RCC 7860 (cell line): ENCODE measurements at places on chromosomes 5 and 9.
A peak's percentile ranks its signal among the peaks of the same experiment; 100 is the strongest.

DNA sequence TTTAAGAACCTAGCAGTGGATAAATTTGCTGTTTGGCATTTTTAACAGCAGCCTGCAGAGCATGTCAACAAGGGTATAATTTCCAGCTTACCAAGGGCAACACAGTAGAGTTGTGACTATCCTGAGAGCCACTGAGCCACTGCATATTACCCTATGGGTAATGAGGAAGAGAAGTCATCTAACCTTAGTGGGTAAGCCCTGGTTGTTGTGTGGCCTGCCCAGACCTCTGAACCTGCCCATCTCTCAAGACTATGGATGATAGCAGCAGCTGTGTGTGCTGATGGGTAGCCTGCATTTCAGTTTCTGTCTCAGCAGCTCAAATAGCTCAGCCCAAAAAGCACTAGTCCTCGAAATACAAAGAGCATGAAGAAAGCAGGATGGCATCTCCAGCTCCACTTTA is 56.1 kb upstream of the PIP5K1B start:
- no peak for DNase-seq

DNA sequence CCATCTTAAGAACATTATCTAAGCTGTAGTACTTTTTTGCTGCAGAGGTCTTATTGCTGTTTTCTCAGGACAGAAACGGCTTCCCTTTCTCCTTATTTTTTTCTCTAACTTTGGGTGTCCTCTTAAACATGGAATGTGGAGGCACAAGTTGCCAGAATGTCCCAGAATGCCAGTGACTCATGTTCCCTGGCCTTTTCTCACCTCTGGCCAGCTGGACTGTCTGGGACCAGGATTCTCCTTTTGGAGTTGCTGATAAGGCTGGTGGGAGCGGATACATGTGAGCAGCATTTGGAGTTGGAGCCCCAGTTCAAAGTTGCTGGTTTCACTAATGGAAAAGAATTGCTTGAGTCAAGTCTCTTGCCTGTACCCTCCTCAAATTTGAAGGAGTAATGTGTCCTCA is 112.8 kb downstream of the ARHGAP26 start:
- DNase-seq: no peak

- no peak for DNase-seq
These were observed 140.8 kb downstream of the TSSK1B start for GRCh38 chr5:113293975-113294310.

GRCh38 chr5:156148301-156148700 is 178.7 kb upstream of the SGCD start:
- no peak for DNase-seq

GRCh38 chr5:105304859-105305258 is 1742.3 kb upstream of the NUDT12 start:
- DNase-seq: no peak

- DNase-seq: no peak
These were observed 130.0 kb downstream of the MVB12B start for GRCh38 chr9:126456441-126457174.

- DNase-seq: no peak
These were observed 57.3 kb downstream of the DAPK1 start for GRCh38 chr9:87554976-87555375.

- no peak for DNase-seq
These were observed 1313.5 kb upstream of the WWC1 start for GRCh38 chr5:166977911-166978422.

- DNase-seq: no peak
These were observed 27.0 kb downstream of the MAT2B start for GRCh38 chr5:163532171-163533084.

DNA sequence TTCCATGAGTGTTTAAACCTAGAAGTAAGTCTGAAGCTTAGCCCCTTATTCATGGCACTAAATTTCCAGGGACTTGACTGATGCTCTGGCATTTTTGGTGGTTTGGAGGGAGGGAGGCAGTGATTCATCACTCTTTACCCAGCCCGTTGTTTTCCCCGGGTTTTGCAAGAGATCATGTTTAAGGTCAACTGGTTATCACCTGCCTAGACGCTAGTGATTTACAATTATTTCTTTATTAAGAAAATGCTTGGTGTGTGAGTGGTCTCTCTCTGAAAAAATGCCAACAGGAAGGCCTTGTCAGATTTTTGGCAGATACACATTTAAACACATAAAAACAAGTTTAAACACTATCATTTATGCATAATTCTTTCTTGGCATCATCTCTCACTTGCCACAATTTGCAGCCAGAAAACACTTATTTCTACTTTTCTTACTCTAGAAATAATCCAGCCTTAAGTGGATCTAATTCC is 737.9 kb upstream of the ZNF608 start:
- DNase-seq: peak; percentile 81

DNA sequence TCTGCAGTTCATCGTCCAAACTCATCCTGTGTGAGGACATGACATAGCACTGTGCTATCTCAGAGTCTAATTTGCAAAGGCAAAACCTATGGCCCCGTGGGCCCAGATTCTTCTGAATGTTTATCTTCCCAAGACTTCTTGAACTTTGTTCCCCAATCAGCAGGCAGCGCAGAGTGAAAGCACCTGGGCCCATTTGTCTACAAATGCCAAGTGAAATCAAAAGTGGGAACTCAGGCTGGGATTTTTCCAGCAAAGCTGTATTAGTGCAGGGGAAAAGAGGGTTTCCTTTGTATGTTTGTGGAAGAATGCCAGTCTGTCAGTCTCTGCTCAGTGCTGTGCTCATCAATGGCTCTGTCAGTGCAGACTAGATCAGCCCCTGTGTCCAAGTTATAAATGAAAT is 55.8 kb downstream of the FOXD1 start:
- DNase-seq: no peak

GRCh38 chr5:150058480-150059126 is 27.8 kb downstream of the CSF1R start:
- DNase-seq: peak; percentile 91

DNA sequence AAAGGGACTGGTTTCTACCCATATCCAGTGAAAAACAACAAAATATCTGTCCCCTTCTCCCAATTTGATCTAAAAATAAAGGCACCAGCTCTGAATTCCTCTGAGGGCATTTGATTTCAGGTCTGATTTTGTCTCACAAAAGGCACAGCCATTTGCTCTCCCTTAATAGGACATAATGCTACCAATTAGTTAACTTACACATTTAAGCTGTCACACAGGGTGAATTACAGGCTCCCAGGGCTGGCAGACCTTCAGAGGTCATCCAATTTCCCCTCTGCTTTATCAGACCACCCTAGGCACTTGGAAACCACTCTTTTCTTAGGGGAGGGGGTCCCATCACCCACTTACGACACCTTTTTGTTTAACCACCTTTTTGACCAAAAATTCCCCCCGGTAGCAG is 319.9 kb downstream of the SPOCK1 start:
- no peak for DNase-seq

GRCh38 chr5:125536582-125536981 is 790.1 kb upstream of the ZNF608 start:
- no peak for DNase-seq

DNA sequence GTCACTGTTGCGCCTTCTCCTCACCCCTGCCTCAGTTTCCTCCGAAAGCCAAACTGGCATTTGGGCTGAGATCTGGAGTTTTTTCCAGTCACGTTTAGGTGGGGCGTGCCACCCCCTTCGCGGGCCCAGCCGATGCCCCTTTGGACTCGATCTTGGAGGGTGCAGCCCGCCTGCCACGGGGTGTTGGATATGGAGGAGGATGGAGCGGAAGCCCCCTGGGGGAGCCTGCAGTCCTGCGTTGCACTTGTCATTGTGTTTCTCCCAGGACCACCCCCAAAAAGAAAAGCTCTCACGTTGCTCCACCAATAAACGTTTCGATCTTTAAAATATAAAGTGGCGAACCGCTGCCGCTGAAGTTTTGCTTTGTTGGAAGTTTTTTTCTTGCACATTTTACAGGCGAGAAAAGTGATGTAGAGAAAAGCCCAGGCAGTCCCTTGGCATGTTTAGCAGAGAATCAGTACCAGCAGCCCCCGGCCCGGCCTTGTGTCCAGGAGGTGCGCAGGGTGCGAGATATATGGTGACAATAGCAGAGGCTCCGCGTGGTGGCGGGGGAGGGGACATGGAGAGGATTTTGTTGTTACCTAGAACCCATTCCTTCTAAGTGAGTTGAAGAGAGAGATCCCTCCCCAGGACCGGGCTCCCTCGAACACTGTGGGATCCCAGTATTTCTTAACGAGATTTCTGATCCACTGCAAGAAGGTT is 681 bp downstream of the F2R start:
- DNase-seq: no peak

DNA sequence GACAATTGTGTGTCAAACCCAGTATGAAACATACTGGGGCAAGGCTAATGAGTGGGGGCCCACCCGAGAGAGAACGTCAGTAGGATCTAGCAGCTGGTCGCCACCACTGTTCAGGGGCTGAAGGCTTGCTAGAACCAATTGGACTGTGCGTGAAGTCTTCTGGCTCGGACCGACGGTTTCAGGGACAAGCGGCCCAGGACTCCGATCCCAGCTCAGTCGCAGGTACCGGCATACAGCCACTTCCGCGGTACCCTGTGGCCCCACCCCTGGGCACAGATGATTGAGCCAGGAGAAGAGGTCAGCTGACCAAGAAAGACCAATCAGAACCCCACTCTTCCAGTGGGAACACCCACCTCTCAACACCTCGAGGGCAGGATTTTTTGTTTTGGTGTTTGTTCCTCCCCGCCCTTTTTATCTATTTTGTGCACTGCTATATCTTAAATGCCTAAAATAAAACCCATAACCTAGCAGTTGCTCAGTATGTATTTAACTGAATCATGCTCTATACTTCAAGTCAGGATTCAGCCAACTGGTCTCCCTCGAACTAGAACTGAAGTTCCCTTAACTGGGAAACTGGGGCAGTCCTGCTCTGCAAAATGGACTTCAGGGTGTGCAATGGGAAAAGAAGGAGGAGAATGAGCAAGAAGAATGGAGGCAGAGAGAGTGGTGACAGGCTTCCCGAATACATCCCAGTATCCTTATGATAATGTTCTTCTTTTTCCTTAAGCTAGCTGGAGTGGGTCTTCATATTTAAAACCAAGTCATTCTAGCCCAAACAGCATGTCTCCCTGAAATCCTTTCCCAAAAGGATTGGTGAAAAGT is 21.1 kb upstream of the CPEB4 start:
- no peak for DNase-seq

DNA sequence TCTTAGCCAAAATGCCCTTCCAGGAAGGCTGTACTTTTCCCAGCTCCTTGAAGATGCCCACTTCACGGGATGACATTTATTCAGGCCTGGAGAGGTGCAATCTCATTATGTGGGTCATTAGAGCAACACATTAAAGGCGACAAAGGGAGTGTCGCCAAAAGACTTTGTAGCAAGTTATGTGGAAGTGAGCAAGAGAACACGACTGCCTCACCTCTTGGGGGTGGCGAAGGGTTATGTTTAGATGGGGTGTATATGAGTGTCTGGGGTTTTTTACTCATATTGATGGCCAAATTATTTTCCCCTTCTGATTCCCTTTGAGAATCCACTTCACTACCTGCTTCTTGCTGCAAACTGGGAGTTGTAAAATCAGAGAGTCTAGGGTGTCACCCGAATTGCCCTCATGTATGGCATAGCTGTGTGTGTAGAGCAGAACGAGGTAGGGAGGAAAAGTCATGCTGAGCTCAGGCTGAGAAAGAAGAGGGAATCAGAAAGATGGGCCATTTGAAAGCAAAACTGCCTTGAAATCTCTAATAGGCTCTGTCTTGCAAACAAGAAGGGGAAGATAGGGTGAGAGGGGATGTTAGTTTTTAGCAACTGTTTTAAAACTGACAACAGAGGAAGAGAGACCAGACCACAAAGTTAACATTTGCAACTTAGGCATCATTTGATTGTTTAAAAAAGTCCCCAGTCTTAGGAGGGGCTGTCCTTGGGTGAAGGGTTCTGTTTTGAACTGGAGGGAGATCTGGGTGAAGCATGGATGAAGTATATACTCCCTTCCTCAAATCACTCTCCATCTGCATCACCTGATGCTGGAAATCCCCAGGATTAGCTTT is 97.1 kb upstream of the IL12B start:
- DNase-seq: no peak

DNA sequence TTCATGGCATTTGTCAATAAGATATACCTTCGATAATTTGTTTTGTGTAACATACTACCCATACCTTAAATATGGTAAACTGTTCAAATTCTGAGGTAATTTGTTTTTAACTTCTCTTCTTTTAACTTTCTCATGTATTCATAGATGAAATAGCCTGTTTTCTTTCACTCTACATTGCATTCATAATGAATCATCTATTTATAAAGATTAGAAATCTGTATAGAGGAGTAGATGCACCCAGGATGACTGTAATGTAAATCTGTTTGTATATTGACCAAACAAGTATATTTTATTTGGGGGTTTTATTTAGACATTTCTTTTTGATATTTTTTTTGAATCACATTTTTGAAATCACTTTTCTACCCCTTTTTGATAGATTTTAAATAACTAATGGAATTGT is 144.6 kb downstream of the CD180 start:
- DNase-seq: no peak

GRCh38 chr9:93051680-93052089 is 6.8 kb upstream of the SUSD3 start:
- DNase-seq: no peak

- no peak for DNase-seq
These were observed 13.3 kb downstream of the SPATA9 start for GRCh38 chr5:95669540-95669939.

DNA sequence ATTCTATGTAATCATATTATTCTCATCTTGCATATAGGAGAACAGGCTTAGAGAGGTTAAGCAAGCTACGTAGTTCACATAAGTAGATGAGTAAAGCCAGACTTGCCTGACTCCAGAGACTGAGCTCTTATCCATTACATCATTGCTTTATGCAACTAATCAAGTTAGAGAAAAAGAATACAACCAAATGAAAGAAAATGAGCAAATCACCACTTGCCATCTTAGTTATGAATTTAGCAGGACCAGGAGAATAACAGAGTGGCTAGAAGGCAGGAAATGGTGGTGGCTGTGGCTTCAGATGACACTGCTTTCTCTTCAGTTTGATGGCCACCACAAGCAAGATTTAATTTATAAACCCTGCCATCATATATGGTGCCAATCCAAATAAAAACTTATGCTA is 26.6 kb downstream of the POC5 start:
- no peak for DNase-seq

DNA sequence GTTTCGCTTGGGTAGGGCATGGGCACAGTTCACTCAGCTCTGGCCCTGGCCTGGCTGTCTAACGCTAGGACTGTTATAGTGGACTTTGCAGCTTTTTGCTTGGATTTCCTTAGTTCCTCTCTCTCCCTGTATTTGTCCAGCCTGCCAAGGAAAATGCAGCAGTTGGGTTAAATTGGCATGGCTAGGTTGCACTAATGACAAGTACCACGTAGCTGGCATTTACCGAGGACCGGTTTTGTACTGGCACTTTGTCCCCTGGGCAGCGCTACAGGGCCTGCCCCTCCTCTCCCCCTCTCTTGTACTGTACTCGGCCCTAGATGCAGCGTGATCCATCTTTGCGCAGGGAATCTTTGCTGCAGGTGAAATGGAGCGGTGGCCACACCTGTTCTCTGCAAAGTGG is 2.4 kb downstream of the WDR5 start:
- DNase-seq: no peak

- DNase-seq: no peak
These were observed 48.0 kb upstream of the FAM120AOS start for GRCh38 chr9:93501406-93501805.
